ENCODE measurements at places on chromosomes 16 and 17.

- DNase-seq, result peak; percentile 83
Observed at GRCh38 chr16:56691885-56692284, 9.6 kb downstream of the MT1X start.

DNA sequence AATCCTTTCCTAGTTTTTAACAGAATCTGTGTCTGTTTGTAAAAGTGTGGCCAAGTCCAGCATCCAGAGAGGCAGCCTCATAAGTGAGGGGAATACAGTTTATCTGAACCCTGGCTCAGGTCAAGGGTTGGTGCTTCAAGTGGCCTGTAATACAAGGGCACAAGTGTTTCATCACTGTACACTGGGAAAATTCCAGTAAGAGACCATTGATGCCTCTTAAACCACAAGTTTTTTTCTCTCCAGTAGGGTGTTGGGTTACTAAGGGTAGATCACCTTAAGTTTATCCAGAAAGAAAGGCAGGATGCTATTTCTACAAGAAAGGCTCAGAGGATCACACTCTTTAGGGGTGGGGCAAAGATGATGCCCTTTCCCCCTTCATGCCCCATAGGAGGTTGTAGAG is 96.7 kb downstream of the CDYL2 start:
- DNase-seq, result no peak

DNA sequence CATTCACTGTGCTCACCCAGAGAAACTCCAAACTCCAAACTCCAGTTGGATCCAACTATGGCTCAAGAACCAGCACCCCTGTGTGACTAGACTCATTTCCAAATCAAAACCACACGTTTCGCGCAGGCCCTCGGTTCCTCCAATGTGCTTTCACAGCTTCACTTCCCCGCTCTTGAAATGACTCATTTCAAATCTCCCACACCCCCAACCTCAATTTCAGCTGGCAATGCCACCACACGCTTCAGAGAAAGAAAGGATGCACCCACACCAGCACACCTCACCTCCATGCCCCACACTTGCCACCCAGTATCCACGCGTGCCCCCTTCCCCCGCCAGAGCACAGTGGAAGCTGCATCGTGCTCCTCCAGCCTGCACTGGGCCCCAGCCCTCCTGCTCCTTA is 9.0 kb downstream of the TMEM92 start:
- no peak for DNase-seq

DNA sequence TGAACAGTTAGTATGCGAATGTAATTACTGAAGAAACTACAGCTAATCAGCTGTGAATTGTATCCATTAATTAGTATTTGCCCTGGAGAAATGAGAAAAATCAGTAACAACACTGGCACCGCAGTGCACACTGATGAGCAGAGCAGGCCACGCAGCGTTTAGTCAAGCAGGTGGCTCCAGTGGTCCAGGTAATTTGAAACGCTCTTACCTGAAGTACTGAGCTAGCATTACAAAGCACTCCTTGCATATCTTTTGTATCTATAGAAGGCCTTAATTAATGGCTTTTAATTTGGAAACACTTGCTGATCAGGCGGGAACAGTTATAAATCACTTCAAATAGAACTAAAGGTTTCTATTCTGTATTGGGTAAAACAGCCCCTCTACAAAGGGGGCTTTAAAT is 76.4 kb downstream of the TOX3 start:
- no peak for DNase-seq

- DNase-seq, result no peak
Observed at GRCh38 chr16:85651629-85652430, 36.9 kb downstream of the GINS2 start.

- no peak for DNase-seq
Observed at GRCh38 chr17:47735536-47736011, 2.5 kb downstream of the TBX21 start.

- peak; percentile 57 for DNase-seq
Observed at GRCh38 chr16:76639685-76640289, 362.6 kb downstream of the CNTNAP4 start.

- DNase-seq, result no peak
Observed at GRCh38 chr17:64648234-64648633, 13.9 kb downstream of the SMURF2 start.

DNA sequence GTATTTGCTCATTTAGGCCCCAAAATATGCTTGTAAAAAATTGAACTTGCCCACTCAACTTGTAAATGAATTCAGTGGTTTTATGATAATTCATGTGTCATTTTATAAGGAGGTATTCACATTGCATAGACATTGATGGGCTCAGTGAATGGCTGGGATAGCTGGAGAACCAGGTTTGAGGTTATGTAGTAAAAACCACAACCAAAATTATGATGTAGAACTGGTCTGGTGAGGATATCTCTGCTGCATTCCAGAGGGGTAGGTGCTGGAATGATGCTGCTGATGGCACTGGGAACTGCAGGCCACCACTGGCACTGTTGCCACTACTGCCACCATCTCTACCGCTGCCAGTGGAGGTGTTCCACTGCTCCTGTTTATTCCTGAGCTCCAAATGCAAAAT is 21.5 kb upstream of the RABEP1 start:
- DNase-seq, result no peak

- no peak for DNase-seq
Observed at GRCh38 chr16:26709175-26709574, 357.6 kb upstream of the C16orf82 start.

DNA sequence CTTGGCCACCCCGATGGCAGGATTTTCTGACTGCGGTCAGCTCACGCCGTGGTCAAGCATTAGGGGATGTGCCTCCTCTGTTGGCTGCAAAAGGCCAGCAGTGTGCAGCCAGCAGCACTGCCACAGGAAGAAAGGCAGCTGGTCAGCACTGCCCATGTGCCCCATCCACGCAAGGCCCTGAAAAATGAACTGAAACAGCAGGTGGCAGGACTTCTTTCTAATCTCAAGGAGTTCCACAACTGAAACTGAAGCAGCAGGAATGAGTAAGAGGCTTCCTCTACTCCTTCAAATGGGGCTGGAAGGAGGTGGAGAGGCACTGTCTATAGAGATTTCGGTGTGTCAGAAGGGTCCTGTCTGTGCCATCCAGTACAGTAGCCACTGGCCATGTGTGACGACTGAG is 3.2 kb downstream of the ZNF500 start:
- DNase-seq, result no peak

DNA sequence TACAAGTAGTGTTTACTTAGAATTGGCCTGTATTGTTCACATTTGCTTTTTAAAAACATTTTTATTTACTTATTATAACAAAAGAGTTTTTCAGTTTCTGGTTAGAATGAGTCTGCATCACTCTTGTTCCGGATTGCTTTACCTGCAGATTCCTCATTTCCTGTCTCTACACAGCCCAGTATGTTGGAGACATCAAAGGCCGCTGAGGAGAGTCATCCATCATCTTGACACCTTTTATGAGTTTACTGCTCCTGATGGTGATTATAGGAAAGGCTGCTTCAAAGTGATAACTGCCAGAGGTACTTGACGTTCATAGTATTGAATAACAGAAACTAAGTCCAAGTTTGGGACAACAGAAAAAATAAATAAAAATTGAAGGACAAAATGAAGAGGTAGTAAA is 490.5 kb upstream of the CA10 start:
- DNase-seq, result no peak

DNA sequence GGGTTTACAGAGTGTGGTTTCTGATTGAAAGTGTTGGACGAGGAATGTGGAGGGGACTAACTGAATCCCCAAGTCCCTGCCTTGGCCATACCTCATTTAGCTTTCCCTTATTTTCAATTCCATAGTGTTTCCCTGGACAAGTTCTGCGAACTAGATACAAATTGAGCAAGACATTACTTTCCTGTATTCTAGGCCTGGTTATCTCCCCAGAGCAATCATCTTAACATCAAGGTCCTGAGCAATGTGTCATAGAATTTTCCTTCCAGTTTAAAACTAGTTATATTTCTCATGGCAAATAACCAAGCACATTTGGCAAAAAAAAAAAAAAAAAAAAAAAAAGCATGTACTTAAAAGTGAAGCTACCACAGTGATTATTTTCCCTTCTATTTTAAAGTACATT is 330.1 kb downstream of the CDH11 start:
- no peak for DNase-seq

GRCh38 chr17:61551255-61551742 is 39.7 kb downstream of the NACA2 start:
- peak; percentile 30 for DNase-seq

DNA sequence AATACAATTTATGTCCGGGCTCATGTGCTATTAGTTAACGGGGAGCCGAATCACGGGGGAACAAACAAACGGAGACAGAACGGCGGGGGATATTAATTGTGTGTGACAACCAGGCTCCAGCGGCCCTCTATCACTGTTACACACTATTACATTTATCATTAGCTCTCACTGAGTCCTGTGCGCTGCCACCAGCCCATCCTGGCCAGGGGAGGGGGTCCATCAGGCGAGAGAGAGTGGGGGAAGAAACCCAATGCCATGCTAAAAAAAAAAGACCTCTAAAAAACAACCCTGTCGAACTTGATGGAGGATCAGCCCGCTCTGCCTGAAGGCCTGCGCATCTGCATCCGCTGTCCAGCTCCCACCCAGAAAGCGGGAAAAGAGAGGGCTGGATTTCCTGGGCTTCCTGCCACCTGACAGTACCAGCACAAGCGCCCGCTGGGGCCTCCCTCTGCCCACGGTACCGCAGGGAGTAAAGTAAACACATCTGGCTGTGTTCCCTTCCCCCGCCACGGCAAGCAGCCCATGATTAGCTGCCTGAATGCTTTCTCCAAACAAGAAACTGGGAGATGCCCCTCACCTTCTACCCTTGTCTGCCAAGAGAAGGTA is 41.7 kb downstream of the PIPOX start:
- peak; percentile 58 for DNase-seq

GRCh38 chr16:85637808-85638647 is 24.9 kb downstream of the GSE1 start:
- no peak for DNase-seq

DNA sequence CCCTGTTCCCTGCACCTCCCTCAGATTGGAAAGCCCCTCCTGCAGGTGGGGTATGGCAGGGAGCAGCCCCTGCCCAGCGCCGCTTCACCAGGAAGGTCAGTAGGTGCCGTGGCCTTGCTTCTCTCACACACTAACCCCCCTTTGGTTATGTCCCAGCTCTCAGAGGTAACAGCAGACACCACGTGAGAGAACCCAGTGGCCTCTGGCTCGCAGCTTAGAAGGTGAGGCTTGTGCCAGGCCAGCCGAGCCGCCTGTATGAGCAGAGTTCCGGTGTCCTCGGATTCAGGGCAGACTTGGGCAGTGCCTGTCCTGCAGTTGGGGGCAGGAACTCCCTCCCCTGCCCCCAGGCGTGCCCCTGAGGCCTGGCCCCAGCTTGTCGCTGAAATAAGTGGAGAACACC is 47.1 kb downstream of the PRMT7 start:
- no peak for DNase-seq

- DNase-seq, result no peak
Observed at GRCh38 chr17:44738214-44738906, 20.4 kb upstream of the ADAM11 start.

GRCh38 chr16:3587547-3588110 is 10.4 kb upstream of the NLRC3 start:
- no peak for DNase-seq

DNA sequence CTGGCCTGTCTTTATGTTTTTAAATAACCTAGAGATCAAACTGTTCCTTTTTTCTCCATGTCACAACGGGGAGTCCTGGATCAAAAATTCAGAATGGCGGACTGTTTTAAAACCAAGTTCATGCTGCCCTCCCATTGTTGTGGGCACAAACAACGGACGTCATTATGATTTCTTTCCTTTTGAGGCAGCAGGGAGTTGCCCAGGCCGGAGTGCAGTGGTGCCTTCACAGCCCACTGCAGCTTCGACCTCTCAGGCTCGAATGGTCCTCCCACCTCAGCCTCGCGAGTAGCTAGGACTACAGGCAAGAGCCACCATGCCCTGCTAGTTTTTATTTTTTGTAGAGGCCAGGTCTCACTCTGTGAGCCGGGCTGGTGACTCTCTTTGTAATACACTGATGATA is 26.5 kb downstream of the NDE1 start:
- DNase-seq, result no peak

DNA sequence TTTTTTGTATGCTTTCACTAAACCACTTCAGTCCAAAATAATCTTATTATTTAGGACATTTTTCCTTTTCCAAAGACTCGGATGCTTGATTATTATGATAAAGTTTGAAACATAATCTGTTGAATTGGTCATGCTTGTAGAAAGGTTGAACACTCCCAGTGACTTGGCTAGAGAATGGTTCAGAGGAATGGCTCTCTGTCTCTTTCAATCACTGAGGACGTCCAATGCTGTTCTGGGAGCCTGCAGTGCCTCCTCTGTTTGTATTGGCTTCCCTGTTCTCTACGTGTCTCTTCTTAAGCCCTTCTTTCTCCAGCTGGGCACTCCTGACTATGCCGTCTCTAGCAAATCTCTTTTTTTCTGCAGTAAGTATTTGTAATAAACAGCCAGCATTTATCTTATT is 369.0 kb upstream of the DYNLRB2 start:
- no peak for DNase-seq

DNA sequence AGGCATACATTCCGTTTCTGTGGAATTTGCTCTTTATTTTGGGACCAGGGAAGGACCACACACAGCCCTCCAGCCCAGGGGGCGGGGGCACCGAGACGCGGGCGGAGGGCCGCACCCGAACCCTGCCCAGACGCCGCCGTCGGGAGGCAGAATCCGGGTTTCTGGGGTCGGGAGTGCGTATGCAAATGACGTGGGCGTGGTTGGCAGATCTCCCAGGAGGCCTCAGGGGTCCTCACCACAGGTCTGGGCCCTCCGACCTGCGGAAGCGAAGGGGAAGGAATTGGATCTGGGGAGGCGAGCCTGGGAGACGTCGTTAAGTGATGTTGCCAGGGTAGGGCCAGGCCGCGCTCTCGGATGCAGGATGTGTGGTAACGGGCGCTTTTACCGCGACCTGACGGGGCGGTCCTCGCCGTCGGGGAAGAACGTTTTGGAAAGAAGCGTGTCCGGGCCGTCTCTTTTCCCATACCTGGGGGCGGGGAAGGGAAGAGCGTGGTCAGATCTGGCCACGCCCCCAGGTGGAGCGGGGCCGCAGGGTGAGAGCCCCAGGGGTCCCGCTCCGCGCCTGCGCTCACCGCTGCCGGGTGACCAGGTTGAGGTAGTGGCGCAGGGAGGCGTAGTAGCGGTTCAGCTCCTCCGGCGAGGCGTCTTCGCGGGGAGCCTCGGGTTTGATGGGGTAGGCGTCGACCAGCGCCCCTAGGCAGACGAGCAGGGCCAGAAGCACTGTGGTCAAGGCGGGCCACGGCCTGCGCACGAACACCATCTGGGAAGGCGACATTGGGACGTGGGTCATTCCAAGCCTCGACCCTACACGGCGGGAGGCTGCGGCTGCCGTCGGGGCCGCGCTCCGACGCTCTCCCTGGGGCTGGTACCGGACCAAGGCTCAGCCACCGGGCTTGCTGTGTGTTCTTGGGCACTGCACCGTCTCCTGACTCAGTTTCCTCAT is 745 bp downstream of the PYY start:
- DNase-seq, result no peak
